CD8-positive, alpha-beta memory T cell (primary cell): ENCODE measurements at places on chromosomes 3 and 15. TPM values are rescaled to one million over a fixed set of nuclear protein-coding genes. Genes with fewer than 3 reads are reported as not detected.

The IGSF10 gene
- not detected for total RNA-seq

DNA sequence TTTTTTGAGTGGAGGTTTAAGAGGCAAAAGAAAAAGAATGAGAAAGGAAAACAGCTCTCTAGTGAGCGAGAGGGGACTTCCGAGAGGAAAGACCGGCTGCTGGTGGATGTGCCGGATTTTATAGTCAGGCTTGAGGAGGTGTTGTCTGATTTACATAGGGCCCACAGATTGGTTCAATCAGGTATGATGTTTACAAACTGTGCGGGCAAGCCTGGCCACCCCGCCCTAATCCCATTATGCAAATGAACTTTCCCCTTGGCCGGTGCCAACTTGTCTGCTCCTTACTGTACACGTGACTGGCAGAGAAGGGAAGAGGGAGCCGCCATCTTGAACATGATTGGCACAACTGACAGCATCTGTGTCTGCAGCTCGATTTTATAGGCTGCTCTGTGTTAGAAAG, 44.7 kb downstream of the FAM43A start:
- H3K27ac ChIP-seq, result no peak overlapping the region
- no peaks in the 10 kb centered on the region for H3K27me3 ChIP-seq
- no peak for DNase-seq
- H3K4me1 ChIP-seq, result no peaks in the 10 kb centered on the region

GRCh38 chr3:159028706-159029105, 226.9 kb downstream of the MFSD1 start:
- H3K4me3 ChIP-seq, result no peak overlapping the region
- no peak for DNase-seq
- no peaks in the 10 kb centered on the region for H3K36me3 ChIP-seq

DNA sequence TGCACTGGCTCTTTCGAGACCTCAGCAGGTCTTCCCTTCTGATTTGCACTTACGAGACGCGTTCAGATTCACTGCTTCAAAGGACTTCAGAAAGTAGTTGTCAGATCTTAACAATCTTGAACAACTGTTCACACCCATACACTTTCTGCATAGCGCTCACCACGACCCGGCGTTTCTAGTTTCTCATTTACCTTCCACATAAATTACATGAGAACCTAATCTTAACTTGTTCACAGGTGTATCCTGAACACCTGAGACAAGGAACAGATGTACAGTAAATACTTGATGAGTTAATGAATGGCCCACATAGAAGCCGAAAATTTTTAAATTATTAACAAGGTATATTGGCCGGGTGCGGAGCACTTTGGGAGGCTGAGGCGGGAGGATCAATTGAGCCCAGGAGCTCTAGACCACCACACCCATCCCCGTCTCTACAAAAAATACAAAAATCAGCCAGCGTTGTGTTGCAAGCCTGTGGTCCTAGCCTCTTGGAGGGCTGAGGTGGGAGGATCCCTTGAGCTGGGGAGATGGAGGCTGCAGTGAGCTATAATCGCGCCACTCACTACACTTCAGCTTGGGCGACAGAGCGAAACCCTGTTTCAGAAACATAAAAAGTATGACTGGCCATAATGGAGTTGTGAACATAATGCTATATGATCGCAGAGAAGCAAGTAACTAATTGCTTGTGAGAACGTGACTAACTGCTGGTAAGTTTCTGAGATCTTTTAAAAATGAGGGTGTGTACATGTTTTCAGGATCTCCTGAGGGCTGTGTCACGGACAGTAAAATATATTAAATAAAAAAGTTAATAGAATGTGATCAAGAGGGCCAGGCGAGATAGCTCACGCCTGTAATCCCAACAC, 984 bp upstream of the SMARCC1 start:
- no peaks in the 10 kb centered on the region for H3K36me3 ChIP-seq
- H3K4me1 ChIP-seq, result peaks cover 35% of the 10 kb centered on the region
- no peak for DNase-seq
- no peaks in the 10 kb centered on the region for H3K27me3 ChIP-seq

GRCh38 chr15:73902121-73903020, 23.9 kb upstream of the LOXL1 start:
- no peaks in the 10 kb centered on the region for H3K36me3 ChIP-seq
- no peak overlapping the region for H3K4me3 ChIP-seq
- H3K27me3 ChIP-seq, result no peaks in the 10 kb centered on the region
- DNase-seq, result no peak

The BLM gene
- total RNA-seq, result 37.6 TPM

DNA sequence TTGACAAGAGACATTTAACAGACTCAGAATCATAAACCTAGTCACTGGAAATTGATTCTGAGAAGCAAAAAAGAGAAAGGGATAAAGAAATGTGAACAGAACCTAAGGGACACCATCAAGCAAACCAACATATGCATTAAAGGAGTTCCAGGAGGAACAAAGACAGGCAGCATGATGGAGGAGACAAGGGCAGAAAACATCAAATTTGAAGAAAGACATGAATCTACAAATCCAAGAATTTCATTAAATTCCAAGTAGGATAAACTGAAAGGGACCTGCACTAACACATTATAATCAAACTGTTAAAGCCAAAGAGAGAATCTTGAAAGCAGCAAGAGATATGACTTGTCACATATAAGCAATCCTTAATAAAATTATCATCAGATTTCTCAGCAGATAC, 122.3 kb downstream of the STT3B start:
- no peak overlapping the region for H3K4me3 ChIP-seq
- H3K36me3 ChIP-seq, result no peaks in the 10 kb centered on the region
- H3K4me1 ChIP-seq, result no peaks in the 10 kb centered on the region
- no peak for DNase-seq
- no peak overlapping the region for H3K27ac ChIP-seq

DNA sequence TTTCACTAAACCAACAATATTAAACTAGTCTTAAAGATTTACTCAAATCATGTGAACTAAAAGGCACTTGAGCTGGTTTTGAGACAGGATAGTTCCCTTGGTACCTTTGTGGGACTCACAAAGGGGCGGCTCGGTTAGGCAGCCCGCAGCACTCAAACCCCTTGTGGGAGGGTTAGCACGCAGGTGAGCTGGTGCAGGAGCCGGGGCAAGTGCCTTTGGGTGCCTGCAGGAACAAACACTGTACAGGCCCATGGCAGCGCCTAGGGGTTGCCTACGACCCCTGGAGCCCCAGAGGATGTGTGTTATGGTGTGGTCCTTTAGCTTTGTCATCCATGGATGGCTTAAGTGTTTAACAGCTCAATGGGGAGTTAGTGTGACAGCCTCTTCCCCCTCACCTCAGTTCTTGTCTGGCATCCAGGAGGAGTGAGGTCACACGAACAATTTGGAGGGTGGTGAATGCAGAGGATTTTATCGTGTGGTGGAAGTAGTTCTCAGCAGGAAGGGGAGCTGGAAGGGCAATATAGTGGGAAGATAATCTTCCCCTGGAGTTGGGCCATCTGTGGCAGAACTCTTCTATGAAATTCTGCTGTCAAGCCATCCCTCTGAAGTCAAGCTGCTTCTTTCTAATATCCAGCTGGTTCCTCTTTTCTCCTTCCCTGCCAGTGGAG, 470.9 kb downstream of the RBMS3 start:
- H3K4me3 ChIP-seq, result no peak overlapping the region
- no peak overlapping the region for H3K27ac ChIP-seq
- H3K4me1 ChIP-seq, result no peaks in the 10 kb centered on the region
- no peak for DNase-seq
- no peaks in the 10 kb centered on the region for H3K36me3 ChIP-seq
- no peaks in the 10 kb centered on the region for H3K27me3 ChIP-seq

- peaks cover 25% of the 10 kb centered on the region for H3K4me1 ChIP-seq
- H3K4me3 ChIP-seq, result no peak overlapping the region
- no peak for DNase-seq
- H3K27me3 ChIP-seq, result no peaks in the 10 kb centered on the region
- no peaks in the 10 kb centered on the region for H3K36me3 ChIP-seq
These were observed 246.7 kb downstream of the LPP start for GRCh38 chr3:188400494-188401243.

GRCh38 chr3:126852511-126852910, 130.4 kb upstream of the PLXNA1 start:
- no peak overlapping the region for H3K4me3 ChIP-seq
- H3K27me3 ChIP-seq, result no peaks in the 10 kb centered on the region
- DNase-seq, result no peak
- H3K4me1 ChIP-seq, result no peaks in the 10 kb centered on the region

The MED12L gene
- total RNA-seq, result 1.8 TPM

GRCh38 chr3:13138833-13139145, 65.6 kb upstream of the IQSEC1 start:
- H3K27me3 ChIP-seq, result no peaks in the 10 kb centered on the region
- no peaks in the 10 kb centered on the region for H3K36me3 ChIP-seq
- no peak overlapping the region for H3K4me3 ChIP-seq
- H3K27ac ChIP-seq, result no peak overlapping the region
- H3K4me1 ChIP-seq, result no peaks in the 10 kb centered on the region

The CFAP100 gene
- not detected for total RNA-seq

DNA sequence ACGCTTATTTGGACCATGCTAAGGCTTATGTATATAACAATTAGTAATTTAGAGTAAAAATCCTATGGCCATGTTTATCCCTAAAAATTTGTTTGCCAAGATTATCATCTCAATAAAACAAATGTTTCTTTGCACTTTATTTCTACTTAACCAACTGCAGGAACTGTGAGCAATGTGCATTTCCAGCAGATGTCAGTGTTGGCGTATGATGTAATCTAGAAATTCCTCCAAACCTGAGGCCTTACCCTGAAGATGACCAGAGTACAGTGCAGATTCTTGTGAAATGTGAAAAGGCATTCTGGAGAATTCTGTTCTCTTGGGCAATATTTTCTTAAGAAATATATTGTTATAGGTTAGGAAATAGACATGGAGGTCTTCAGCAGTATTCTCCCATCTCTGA, 205.9 kb downstream of the MBNL1 start:
- H3K4me3 ChIP-seq, result no peak overlapping the region
- H3K36me3 ChIP-seq, result no peaks in the 10 kb centered on the region
- H3K27ac ChIP-seq, result no peak overlapping the region
- H3K27me3 ChIP-seq, result no peaks in the 10 kb centered on the region
- H3K4me1 ChIP-seq, result peaks cover 11% of the 10 kb centered on the region

DNA sequence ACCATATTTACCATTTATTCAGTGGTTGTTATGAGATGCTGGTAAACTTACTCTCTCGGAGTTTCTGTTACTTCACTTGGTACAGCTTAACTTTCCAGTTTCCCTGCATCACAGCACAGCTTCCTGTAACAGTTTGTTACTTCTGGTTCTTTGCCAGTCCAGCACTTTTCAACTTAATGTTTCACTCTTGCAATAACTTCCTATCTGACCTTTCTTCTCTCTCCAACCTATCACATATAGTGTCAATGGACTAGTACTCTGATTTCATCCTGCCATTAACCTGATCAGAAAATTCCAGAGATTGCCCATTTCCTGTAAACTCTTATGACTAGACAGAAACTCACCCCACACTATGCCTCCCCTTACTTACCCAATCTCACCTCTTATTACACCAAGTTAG, 3.9 kb upstream of the ATP11B start:
- DNase-seq, result no peak
- H3K4me3 ChIP-seq, result no peak overlapping the region
- peaks cover 7% of the 10 kb centered on the region for H3K4me1 ChIP-seq
- no peak overlapping the region for H3K27ac ChIP-seq

The P2RY14 gene
- total RNA-seq, result 0.84 TPM

- H3K27ac ChIP-seq, result no peak overlapping the region
- peaks cover 15% of the 10 kb centered on the region for H3K36me3 ChIP-seq
- no peak for DNase-seq
- peaks cover 7% of the 10 kb centered on the region for H3K4me1 ChIP-seq
These were observed 35.0 kb downstream of the ST6GAL1 start for GRCh38 chr3:186965141-186965879.
